ENCODE measurements at places on chromosomes 5 and 9.
A peak's percentile ranks its signal among the peaks of the same experiment; 100 is the strongest.

- DNase-seq = no peak
Observed at GRCh38 chr5:19534751-19535150, 453.2 kb downstream of the CDH18 start.

- no peak for DNase-seq
Observed at GRCh38 chr5:16921211-16921610, 14.9 kb downstream of the MYO10 start.

GRCh38 chr5:65102371-65102975 is 333.7 kb downstream of the CWC27 start:
- no peak for DNase-seq

DNA sequence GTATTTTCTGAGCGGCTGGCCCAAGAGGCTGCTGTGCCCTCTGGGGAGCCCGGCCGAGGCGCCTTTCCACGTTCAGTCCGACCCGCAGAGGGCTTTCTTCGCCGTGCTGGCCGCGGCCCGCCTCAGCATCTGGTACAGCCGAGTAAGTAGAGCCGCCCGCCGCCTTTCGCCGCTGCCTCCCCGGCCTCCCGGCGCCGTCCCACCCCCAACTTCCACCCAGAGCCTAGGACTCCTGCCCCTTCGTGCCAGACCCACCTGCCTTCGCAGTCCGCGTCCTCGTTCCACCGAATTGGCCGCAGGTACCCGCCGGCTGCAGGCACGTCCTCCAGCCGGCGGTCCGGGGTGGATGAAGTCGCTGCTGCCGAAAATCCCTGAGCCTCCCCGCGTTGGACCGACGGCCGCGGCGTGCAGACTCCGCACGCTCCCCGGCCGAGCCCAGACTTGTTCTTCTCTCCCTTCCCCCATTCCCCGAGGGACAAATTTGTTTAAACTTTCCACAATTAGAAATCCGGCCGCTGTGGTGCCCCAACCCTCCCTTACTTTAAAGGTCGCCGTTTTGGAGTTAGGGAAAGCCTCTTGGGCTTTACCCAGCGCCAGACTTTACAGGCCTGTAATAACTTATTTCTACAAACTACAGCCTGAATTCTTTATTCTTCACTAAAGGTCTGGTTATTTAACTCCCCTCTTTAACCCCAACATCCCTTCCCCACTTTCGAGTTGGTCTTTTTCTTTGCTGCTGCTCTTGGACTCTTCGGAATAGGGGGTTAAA is 589 bp downstream of the RIC1 start:
- peak; percentile 51 for DNase-seq

DNA sequence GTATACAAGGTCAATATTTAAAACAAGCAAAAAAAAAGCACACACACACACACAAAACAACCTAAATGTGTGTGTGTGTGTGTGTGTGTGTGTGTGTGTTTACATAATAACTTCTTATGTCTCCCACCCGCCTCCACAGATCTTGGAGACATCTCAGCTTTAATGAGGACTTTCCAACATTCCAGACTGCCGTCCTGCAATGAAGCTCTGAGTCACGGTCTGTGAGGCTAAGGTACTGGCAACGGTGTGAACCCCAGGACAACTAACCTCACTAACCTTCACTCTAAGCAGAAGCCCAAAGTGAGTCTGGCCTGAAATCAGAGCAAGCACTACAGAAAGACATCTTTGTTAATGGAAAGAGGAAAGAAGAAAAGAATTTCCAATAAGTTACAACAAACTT is 22.3 kb downstream of the ZNF474 start:
- DNase-seq = no peak

GRCh38 chr5:98982880-98983279 is 54.1 kb upstream of the CHD1 start:
- DNase-seq = no peak

- peak; percentile 32 for DNase-seq
Observed at GRCh38 chr5:126814721-126815404, 37.9 kb downstream of the LMNB1 start.

- no peak for DNase-seq
Observed at GRCh38 chr5:144458216-144458615, 287.5 kb downstream of the KCTD16 start.

DNA sequence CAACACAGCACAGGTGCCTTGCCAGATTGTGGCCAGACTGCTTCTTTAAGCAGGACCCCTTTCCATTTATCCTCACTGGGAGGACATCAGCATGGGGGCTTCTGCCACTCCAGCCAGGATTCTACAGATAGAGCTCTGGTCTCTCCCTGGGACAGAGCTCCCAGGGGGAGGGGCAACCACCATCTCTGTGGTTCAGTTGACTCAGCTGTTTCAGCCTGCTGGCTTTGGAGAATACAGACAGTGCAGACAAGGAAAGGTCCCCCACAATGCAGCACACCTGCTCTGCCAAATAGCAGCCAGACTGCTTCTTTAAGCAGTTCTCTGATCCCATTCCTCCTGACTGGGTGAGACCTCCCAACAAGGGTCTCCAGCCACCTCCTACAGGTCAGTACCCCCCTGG is 132.8 kb downstream of the OR2K2 start:
- no peak for DNase-seq

GRCh38 chr9:98707166-98708102 is 1.3 kb downstream of the GABBR2 start:
- DNase-seq = peak; percentile 60

GRCh38 chr5:82381591-82381990 is 103.4 kb upstream of the RPS23 start:
- DNase-seq = no peak

DNA sequence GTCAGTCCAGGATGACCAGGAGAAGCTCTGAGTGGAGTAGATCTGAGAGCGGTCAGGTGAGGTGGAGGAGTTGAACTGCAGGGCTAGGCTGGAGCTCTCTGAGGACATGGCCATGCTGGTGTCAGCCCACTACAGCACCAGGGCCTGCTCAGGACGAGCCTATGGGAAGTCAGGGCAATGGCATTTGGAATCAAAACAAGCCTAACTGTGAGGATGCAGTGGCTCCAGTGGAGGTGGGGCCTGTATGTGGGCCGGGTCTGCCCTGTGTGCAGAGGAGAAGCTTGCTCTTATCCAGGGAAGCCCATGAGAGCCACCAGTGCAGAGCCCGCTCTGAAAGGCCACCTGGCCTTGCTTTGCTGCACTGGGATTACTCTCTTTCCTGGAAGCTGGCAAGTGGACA is 11.1 kb downstream of the CXCL14 start:
- no peak for DNase-seq

DNA sequence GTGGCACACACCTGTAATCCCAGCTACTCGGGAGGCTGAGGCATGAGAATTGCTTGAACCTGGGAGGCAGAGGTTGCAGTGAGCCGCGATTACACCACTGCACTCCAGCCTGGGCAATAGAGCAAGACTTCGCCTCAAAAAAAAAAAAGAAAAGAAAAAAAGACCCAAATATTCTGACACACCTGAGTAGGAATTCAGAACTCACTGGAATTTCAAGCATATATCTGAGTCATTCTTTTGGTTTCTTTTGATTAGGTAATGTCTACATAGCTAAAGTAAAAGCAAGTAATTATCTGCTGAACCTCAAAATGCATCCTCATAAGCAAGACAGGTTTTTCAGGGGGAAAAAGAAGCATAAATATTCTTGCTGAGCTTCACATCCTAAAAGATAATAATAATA is 35.9 kb downstream of the ANKRD31 start:
- DNase-seq = no peak

GRCh38 chr5:60541980-60542379 is 158.0 kb downstream of the DEPDC1B start:
- DNase-seq = peak; percentile 12

DNA sequence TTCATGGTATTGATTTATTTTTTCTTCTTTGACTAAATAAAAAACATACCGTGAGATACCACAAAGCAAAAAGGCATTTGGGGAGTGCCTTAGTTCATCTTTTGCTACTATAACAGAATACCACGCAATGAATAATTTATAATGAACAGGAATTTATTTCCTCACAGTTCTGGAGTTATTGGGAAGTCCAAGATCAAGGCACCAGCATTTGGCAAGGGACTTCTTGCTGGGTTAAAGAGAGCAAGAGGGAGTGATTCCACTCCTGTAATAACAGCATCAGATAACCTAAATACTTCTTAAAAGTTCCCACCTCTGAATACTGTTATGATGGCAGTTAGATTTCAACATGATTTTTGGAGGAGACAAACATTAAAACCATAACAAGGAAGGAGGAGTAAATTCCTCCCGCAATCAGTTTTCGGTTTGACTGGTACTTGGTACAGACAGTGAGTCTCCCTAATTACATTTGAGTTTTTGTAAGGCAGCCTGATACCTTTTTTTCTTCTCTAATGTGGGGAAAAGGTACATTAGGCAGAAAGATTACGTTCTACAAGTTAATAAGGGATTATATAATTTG is 8.8 kb upstream of the OMD start:
- peak; percentile 24 for DNase-seq

DNA sequence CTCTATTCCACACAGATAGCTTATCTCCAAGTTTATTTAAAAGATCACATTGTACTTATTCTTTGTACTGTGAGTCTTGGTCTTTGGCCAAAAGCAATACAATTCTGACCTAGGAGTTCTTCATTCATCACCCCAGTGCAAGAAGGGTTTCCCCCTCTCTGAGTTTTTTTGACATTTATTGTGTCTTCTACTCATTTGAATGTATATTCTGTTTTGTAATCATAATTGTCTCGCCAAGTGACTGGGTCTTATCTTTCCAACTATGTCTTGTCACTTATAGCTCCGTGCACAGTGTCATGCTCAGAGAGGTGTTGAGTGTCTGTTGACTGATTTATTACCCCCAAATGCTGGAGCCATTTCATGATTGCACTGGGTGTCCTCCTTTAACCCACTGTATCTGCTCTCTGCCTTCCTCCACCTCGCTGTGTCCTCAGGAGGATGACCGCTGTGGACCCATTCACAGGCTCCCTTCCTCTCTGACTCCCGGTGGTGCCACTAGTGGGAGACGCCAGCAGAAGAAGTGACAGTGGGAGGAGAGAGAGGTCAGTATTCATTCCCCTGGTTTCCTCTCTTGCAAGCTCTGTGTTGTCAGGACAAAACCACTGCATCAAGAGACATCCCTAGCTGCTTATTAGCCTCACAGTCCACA is 11.2 kb upstream of the TRIO start:
- DNase-seq = no peak

GRCh38 chr5:142246-142810 is 49.0 kb upstream of the LRRC14B start:
- DNase-seq = no peak

- DNase-seq = no peak
Observed at GRCh38 chr5:42807722-42808447, 3.8 kb downstream of the SELENOP start.

- DNase-seq = peak; percentile 70
Observed at GRCh38 chr9:115615821-115616665, 498.1 kb upstream of the TNC start.

DNA sequence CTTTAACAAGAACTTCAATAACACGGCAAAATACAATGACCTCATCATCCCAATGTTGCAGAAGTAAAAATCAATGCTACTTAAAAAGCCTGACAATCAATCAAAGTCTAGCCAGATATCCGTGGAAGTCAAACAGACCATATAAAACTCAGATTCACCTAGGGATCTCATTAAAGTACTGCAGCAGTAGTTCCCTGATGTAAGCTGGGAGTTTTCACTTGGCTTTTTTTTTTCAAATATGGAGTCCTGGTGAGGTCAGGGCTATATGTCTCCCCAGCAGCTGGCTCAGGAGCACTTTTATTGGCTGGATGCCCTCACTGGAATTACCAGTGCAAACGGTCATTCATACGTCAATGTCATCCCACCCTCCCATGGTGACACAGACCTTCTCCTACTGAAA is 220.6 kb upstream of the SLC30A5 start:
- DNase-seq = no peak

GRCh38 chr5:150723845-150724244 is 23.0 kb upstream of the RBM22 start:
- no peak for DNase-seq

DNA sequence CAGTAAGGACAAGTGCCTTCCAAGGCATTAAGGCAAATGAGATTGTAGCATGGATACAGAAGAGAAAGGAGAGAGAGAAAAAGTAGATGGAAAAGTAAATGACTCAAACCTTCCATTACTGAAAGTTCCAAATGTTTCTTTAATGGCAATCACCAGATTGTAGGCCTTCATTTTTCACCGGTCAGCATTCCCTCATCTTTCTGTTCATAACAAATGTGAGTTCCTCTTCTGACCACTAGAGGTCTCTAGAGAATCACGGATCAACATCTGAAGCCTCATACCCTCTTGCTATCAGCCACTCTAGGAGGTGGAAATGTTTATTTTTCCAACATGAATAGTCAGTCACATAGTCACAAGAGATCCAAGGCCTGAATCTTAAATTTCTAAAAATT is 73.6 kb upstream of the RPS23 start:
- peak; percentile 72 for DNase-seq

GRCh38 chr5:111384220-111384619 is 128.1 kb downstream of the STARD4 start:
- no peak for DNase-seq

GRCh38 chr9:81396528-81396927 is 292.8 kb downstream of the TLE1 start:
- DNase-seq = no peak

DNA sequence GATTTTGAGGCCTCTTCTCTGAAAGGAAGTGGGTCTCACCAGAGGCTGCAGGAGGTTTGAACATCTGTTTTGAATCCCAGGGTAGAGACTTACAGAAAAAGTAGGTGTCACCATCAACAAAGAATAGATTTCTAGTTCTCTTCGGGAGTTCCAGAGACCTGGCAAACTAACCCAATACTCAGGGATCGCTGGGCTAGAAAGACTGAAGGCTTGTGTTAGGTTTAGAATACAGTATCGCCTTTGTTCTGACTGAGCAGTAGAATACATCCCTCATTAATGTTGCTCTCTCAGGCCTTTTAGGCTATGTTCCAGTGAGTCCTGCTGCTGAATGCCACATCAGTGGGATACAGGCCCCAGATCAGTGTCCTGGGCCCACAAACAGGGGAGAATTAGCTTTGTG is 27.2 kb downstream of the RUSC2 start:
- peak; percentile 34 for DNase-seq

- no peak for DNase-seq
Observed at GRCh38 chr9:100074093-100074492, 24.7 kb downstream of the ERP44 start.

- no peak for DNase-seq
Observed at GRCh38 chr9:90400091-90400490, 242.5 kb downstream of the DIRAS2 start.

DNA sequence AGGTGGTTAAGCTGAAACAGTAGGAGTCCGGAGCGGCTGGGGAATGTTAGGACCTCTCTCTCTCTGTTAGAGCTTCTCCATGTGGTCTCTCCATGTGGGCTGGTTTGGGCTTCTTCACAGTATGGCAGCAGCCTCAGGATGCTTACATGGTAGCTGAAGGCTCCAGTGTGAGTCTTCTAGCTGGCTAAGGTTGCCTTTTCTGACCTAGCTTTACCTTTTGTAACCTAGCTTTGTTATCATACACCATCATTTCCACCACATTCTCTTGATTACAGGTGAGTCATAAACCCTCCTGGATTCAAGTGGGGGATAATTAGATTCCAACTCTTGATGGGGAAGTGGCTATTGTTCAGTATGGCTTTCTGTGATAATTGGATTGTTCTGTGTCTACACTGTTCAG is 98.5 kb downstream of the MTREX start:
- no peak for DNase-seq

GRCh38 chr9:127980060-127980705 is 606 bp downstream of the EEIG1 start:
- DNase-seq = no peak

- DNase-seq = peak; percentile 85
Observed at GRCh38 chr9:125538092-125538473, 168.9 kb downstream of the MAPKAP1 start.

Measured in fibroblast of gingiva (primary cell).